ENCODE measurements at places on chromosomes 13 and 19.

DNA sequence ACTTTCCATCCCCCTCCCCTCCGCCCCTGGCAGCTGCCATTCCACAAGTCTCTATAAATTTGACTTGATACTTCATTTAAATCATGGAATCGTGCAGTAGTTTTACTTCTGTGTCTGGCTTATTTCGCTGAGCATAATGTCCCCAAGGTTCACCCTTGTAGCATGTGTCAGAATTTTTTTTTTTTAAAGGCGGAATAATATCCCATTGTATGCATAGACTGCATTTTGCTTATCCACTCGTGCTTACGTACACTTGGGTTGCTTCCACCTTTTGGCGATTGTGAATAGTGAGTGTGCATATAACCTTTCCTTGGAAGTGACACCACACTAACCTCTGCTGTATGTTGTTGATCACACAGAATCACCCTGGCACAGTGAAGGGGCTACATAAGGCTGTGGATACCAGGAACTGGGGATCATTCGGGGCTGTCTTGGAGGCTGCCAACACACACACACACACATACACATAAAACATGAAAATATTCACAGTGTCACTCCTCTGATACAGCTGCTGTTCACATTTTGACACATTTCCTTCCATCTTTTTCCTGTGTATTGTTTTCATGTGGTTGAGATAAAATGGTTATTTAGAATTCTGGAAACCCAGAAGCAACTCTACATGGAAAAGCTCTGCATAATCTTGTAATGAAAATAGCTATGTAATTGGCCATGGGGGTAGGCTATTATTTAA, 13.3 kb downstream of the ZNF71 start:
- no peak for DNase-seq

DNA sequence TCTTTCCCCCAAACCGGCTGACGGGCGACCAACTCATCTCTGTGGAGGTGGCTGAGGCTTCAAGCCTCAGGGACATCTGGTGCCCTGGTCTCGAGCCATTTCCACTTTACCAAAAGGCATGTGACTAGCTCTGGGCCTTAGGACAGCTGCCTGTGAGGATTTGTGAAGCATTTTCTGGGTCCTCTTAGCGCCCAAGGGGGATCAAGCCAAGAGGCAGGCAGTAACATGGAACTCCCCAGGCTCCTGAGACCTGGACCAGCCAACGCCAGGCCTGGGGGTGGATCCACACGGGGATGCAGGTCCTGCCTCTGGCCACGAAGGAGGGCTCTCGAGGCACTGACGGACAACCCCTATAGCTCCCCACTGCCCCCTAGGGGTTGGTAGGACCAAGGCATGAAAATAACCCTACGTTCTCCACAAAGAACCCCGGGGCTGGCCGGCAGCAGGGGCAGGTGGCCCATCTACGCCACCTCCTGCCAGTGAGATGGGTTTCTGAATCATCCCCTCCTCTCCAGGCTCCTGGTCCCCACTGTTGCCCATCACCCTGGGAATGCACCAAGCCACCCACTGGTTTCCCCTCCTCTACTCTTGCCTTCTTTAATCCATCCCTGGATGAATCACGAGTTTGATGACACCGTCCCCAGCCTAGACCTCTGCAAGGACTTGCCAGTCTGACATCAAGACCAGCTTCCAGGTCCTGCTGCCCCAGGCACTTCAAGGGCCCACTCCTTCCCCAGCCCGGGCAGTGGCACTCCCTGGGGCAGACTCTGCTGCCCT, 7.0 kb upstream of the MYDGF start:
- peak; percentile 59 for DNase-seq

DNA sequence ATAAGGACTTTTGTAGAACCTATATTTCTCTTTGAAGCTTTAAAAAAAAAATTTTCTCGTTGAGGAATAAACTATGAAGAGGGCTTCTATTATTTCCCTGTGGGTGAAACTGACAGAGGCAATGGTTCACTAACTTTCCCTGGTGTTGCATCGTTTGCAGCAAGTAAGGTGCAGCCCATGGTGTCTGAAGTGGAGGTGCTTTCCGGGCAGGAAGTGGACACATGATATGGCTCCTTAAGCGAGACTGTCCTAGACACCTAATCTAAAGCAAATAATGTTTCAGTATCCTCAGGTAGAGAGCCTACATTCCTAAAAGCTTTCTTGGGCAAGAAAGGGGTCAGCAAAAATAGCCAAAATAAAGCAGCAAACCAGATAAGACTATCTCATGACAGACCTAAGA, 437.6 kb upstream of the ARGLU1 start:
- DNase-seq: no peak

DNA sequence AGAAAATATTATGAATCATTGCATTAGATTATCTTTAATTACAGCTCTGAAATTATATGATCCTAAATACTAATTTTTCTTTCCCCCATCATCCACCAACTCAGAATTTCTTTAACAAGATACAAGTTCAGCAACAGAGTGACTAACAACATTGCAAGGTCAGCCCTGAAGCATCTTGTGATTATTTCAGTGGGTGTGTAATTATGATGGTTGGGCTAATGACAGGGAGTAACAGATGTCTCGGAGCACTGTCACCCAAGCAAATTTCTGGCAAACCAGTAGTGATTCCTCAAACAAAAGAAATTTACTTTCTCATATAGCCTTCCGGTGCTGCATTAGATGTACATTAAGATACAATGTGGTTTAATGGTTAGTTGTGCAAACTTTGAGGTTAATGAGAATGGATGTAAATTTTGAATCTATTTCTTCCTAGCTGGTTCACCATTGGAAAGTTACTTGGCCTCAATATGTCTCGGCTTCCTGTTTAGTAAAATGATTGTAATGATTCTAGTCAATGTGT, 238.9 kb downstream of the ITGBL1 start:
- no peak for DNase-seq

DNA sequence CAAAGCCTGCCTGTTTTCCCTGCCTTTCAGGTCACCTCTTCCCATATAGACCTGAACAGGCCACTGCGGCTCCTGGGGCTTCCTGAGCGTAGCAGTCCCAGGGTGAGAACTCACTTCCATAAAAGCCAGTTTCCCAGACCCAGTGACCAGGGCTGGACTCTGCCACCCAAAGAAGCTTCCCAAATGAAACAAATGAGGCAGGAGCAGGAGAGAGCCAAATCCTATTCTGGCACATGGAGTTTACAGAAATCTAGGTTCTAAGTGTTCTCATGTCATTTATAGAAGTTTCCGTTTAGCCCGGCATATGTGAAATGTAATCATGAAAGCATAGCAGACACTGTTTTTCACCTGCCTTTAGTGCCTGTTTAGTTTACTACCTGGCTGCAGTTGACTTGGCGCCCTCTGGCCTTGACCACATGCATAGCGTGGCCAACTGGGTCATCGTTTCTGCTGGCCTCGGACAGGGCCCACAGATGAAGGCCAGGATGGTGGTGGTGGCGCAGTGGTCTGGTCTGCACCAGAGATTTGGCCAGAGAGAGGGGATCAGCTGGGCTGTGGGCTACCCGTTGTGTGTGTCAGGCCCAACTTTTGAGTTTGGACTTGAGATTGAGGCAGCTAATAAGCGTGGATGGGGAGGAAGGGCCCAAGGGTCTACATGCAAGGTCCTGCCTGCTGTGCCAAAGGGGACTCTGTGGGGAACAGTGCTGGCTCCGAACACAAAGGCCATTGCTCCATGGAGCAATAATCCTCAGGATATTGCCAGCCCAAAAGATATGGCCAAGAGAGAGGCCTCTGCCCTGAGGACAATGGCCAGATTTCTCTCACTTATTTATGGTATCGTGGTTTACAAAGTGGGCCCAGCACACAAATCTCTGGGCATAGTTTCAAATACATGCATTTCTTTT, 43.3 kb downstream of the NFIX start:
- DNase-seq: no peak

- no peak for DNase-seq
Measured at GRCh38 chr13:20191311-20192157, 1.2 kb downstream of the GJB2 start.

DNA sequence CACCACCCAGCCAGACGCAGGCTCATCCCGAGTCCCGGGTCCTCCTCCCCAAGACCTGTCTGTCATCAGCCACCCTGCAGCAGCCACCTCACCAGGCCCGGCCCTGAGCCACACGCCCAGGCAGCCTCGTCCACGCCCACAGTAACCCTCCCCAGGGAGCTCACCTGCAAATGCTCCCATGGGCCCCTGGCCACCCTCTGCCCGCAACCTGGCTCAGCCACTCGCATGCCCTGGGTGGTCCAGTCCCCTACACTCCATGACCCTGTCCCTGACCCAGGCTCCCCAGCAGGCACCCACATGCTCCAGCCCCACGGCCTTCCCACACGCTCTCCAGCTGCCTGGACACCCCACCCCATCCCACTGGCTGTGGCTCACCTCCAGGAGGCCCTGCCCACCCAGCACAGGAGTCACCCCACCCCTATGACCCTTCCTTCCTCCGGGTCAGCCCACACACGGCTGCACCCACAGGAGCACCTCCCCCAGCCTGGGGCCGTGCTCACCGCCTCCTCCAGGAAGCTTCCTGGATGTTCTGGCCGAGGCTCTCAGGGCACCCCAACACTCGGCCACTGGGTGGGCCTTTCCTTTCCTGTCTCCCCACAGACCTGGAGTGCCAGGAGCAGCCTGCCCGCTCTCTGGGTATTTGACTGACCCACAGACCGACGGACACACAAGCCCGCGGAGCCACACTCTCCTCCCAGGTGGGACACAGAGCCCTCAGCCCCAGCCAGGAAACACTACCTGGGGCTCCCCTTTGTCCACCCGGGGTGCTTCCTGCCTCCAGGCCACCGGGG, 3.6 kb downstream of the TMEM259 start:
- no peak for DNase-seq

DNA sequence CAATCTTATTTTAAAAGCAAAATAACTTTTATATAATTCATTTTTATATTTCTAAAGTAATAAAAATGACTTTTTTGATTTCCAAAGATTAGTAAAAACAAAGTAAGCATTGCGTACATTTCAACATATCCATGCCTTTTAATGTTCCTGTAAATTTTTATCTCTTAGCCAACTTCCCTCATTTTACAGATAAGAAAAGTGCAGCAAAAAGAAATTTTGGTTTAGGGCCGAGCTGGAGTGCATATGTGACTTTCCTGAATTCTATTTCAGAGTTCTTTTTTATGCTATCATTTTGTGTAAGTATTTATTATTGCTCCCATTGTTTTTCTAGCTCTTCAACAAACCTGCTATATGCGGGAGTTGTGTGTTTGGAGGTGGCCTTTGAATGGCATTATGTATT, 195.3 kb downstream of the NHLRC3 start:
- DNase-seq: no peak

DNA sequence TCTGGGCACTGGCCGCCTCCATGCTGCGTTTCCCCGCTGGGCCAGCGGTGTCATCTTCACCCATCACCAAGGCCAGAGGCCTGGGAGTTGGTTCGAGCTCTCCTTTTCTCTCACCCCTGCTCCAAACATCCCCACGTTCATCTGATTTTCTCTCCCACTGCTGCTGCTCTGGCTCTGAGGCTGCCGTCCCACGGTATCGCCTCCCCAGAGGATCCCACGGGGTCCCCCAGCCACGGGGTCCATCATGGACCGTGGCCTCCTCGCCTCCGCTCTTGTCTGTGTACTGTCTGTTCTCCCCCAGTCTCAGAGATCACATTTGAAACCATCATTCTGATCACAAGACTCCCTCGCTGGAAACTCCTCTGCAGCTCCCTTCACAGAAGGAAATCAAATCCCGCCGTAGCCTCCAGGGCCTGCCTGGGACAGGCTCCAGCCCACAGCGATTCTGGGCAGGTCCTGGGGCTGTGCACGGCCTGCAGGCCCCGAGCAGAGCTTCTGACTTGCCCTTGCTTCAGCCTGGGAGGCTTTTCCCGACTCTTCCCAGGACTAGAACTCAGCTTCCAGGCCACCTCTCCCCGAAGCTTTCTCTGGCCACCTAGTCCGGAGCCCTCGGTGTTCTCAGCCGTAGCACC, 64.2 kb downstream of the SOX1 start:
- no peak for DNase-seq

- no peak for DNase-seq
Measured at GRCh38 chr19:30371960-30372824, at the start of gene ZNF536. Gene ZNF536 (plus strand): TSS chr19:30372384. CDS start chr19:30443563, 71,179 bp downstream.

GRCh38 chr13:50162567-50162966, 147.3 kb downstream of the KCNRG start:
- no peak for DNase-seq

- no peak for DNase-seq
Measured at GRCh38 chr13:37225414-37226070, 120.1 kb upstream of the CSNK1A1L start.

DNA sequence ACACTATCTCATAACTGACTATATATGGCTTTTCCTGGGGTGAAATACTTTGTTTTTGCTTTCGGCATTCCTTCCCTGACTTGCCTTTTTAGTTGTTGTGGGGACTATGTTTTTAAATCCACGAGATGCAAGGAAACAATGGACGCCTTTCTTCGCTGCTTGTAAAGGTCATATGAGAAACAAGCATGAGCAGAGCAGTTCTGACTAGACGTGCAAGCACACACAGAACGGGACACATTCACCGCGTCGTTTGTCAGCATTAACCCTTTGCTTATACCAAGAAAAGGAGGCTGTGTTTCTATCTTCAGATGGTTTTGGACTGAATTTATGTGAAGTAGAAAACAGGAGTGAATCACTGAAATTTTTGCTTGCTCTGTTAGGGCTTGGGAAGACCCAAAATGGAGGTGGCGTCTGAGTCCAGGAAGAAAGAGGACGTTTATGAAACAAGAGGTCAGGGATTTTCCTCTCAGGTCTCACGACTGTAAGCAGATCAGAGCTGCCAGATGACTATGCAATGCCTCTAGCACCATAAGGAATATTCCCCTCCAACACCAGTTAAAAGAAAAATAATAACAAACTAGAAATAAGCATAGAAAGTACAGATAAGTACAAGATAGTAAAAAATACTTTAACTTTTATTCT, 358.9 kb downstream of the DLEU7 start:
- no peak for DNase-seq

- no peak for DNase-seq
Measured at GRCh38 chr19:45234089-45234869, 10.9 kb downstream of the EXOC3L2 start.

GRCh38 chr19:13401388-13401787, 104.9 kb downstream of the CACNA1A start:
- no peak for DNase-seq

- DNase-seq: no peak
Measured at GRCh38 chr19:35181387-35181786, 26.9 kb downstream of the FXYD5 start.

- DNase-seq: peak; percentile 47
Measured at GRCh38 chr13:20525601-20526544, at the start of gene CRYL1. Gene CRYL1 (minus strand): TSS chr13:20525857. CDS start chr13:20525794, 63 bp downstream.

DNA sequence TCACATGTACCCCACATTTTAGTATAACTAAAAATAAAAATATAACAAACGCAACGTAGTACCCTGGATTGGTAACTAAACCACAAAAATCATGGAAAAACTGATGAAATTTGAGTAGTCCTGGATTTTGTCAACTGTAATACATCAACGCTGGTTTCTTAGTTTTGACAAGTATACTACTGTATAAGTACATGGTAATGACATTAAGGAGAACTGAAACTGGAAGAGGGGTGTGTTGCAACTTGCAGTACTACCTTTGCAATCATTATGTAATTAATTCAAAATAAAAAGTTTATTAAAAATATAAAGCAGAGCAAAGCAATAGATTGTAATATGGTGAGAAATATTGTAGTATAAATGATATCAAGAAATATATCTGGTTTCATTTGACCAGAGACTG, 1158.0 kb upstream of the SPRY2 start:
- no peak for DNase-seq

- no peak for DNase-seq
Measured at GRCh38 chr19:8681345-8682029, 17.1 kb downstream of the ACTL9 start.

- no peak for DNase-seq
Measured at GRCh38 chr13:40388617-40389016, 277.8 kb downstream of the FOXO1 start.

GRCh38 chr19:7832781-7833180, 2.8 kb downstream of the EVI5L start:
- DNase-seq: no peak

Data from glutamatergic neuron (in vitro differentiated cells).